ENCODE measurements at places on chromosomes 5 and 9.

DNA sequence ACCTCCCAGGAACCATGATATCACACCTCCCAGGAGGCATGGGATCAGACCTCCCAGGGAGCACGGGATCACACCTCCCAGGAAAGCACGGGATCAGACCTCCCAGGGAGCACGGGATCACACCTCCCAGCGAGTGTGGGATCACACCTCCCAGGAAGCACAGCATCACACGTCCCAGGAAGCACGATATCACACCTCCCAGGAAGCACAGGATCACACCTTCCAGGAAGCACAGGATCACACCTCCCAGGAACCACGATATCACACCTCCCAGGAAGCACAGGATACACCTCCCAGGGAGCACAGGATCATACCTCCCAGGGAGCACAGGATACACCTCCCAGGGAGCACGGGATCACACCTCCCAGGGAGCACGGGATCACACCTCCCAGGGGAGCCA lies 30.0 kb upstream of the FCN2 start:
- DNase-seq: no peak

DNA sequence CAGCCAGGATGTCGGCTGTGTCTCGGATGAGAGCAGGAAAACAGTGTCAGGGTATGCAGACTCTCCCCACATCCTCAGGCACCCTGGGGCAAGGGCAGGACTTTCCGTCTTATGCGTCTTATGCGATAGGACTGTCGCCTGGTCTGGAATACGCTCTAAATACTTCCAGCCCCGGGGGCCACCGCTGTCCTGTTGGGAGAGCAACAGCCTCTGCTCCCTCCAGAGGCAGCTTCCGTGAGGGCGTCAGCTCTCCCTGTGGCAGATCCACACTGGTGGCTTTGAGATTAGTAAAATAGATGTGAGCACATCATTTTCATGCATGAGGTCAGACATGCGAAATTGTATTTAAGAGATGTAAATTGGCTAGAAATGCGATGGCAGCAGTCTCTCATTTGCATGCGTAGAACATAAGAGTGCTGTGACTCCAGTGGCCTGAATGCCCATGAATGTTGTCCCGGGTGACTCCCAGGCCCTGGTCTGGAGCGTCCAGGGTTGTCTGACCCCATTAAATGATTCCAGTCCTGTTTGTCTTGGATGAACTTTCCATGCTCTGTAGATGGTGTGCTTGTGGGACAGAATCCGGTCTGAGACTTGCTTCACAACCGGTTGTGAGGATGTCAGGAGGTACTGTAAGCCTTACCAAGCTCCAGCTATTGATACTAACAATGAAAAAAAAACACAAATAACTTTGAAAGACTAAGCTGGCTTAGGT lies 228.2 kb downstream of the SYK start:
- DNase-seq: no peak

GRCh38 chr5:34656001-34656699 lies at the start of gene RAI14:
RAI14 (plus strand) TSS chr5:34656328; CDS start chr5:34686920, 30,592 bp downstream.
- DNase-seq: peak; percentile 45

DNA sequence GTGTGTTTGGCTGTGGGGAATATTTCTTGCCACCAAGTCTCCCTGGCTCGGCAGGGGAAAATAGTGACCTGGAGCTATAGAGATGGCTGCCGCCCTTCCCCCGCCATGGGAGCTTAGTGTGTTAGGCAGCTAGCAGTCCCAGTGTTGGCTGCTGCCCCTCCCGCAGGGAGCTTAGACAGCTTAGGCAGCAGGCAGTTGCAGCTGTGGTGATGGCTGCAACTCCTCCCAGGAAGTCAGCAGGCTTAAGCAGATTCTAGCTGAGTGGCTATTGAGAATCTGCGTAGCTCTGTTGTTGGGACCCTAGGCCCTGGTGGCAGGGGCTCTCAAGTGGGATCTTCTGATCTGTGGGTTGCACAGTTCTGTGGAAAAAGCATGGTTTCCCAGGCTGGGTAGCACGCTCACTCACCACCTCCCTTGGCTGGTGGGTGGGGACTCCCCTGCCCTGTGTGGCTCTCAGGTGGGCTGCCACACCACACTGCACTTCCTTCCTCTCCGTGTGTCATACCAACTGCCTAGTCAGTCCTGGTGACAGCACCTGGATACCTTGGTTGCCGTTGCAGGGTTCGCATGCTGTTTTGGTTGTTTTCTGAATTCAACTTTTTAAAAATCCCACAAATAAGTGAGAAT lies 9.3 kb downstream of the OR1N2 start:
- no peak for DNase-seq

- DNase-seq: peak; percentile 98
These were observed at the start of gene BRD3OS for GRCh38 chr9:134024828-134025605. BRD3OS (plus strand) TSS chr9:134025481; CDS start chr9:134026748, 1,267 bp downstream.

DNA sequence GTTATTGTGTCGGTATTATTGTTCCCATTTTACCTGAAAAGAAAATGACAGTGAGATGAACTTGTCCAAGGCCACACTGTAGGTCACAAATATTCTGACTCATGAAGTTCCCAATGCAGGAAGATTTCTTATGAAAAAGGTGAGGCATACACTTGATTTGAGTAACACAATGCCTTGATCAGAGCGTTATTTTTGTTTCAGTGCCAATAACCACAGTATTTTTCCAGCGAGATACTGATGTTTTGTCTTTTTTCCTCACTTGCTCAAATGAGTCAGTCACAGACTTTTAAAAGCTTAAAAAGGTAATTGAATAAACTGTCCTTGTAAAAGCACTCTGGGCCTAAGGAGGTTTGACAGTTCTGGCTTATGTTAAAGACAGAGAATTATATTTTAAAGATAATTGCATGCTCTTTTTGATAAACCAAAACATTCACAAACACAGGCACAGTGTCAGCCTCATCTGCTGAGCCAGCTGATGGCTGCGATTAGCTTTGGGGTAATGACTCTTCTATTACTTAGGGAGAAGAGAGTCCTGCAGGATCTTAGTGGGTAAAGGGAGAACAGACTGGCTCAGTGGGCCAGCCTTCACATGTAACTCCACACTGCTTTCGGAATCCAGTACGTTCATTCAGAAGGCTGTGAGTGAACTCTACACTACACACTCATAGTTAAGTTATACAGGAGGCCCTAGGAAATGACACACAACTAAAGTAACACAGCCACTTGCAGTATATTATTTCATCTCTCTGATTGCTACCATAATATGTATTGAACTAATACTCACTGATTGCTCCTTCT lies 165.5 kb upstream of the CD180 start:
- DNase-seq: no peak

GRCh38 chr5:169229342-169229892 lies 71.5 kb downstream of the SLIT3 start:
- DNase-seq: no peak

All from GM20000 (cell line).